GM06990 (cell line): ENCODE measurements at places on chromosomes 12 and 14.

DNA sequence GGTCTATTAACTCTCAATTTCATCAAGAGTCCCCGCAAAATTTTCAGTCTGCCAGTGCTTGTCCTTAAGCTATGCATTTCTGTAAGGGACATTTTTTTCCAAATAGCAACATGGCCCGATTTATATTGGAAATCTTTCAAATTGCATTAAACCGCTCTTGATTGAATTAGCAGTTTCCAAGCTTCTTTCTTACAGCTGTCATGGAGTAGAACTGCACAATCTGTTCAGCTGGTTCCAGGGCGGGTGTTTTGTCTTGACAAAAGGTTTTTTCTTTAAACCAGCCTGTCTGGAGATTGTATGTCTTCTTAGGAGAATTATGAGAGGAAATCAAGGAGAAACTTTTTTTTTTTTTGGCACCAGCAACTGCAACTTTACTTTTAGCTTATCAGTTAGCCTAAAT, 185.8 kb downstream of the ALG10B start:
- DNase-seq = no peak

GRCh38 chr14:104146651-104147345, 8.4 kb downstream of the KIF26A start:
- no peak for DNase-seq

DNA sequence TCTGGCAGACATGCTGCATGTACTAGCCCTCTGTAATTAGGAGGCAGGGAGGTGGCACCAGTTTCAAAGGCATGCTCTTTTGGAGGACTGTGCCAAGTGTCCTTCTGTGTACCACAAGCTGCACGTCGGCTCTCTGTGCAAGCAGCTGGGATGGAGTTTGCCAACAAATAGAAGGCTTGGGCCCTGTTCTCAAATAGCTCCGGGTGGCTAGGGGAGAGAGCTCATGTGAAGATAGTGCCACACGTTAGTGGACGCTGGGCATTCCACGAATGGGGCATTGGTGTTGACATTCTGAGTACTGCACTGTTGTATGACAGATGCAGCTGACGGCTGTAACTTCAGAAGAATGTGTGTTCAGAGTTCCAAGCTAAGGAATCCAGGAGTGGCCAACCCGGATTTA, 4.4 kb downstream of the AACS start:
- no peak for DNase-seq

DNA sequence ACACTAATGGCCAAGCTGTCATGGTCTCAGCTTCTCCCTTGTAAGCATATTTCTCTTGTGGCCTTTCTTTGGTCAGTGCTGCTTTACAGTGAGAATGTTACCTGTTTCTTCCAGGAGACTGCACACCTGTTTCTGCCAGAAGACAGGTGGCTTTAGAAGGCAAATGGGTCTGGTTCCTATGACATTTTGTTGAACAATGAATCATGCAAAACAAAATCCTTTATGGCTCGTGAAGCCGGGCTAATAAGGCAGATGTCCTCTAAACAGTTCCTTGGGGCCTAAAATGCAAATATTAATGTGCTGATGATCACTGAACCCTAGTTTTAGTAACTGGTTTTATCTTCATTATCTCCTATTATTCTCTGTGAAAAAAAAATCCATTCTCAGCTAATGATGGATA, 927.6 kb downstream of the GALC start:
- no peak for DNase-seq

DNA sequence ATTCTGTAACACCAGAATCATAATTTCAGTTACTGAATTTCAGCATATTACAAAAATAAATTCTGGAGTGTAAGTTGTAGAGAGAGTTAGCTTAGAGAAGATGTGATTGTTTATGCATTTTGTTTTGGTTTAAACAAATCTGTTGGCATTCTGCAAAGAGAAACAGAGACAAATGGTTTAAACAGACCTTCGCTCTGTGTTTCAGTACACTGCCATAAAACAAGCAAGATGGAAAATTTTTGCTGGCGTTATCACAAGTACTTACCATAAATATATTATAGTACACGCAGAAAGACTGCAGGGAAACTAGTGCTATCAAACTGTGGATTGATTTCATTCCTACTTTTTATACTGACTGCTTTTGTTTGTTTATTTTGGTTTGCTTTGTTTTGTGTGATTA, 850.3 kb upstream of the FOXG1 start:
- no peak for DNase-seq

- no peak for DNase-seq
Measured at GRCh38 chr12:19194963-19195362, 65.4 kb downstream of the PLEKHA5 start.

DNA sequence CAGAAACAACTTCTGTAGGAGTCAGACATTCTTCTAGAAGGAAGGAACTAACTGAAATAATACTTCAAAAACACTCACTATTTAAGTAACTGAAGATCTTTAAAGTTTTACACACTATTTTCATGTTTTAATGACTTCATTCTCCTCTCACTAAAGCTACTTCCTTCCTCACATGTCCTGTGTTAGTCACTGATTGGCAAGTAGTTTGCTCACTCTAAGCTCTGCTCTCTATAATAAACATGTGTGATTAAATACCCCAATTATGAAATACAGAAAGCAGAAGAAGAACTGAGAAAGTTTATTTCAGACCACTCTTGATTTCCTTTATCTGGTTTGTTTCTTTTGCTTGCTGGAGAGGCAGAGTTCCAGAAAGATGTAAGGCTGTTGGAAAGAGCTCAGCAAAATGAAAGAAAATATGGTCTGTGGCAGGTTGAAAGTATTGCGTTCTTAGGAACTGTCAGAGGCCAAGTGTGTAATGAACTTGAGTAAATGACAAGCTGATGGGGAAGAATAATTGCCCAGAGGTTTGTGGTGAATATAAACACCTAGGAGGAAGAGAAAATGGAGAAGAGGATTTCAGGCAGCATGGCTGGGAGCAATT, 522.0 kb upstream of the SEL1L start:
- no peak for DNase-seq

- DNase-seq = no peak
Measured at GRCh38 chr12:80837342-80837978, 100.3 kb downstream of the LIN7A start.

GRCh38 chr12:57047981-57048380, 1.9 kb downstream of the MYO1A start:
- no peak for DNase-seq

DNA sequence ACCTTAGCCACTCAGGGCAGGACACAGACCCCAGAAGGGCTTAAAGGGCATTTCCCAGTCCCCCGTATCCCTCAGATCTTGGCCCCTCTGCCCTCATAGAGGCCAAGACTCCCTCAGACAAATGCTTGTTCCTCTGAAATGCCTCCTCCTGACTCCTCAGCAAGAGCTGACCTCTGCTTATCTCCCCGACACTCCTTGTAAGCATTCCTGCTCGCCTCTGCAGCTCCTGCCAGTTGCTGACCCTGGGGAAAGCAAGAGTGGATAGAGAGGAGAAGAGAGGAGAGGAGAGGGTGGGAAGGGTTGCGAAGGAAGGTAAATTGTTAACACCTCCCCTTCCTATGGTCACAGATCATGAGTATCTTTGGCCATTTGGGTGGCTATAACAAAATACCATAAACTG, 7.1 kb downstream of the SERPINA5 start:
- no peak for DNase-seq
